ENCODE measurements at places on chromosomes 7 and 10.
A peak's percentile ranks its signal among the peaks of the same experiment; 100 is the strongest.

GRCh38 chr10:905503-905902 lies 26.0 kb downstream of the LARP4B start:
- no peak for DNase-seq

GRCh38 chr7:7920481-7920880 lies 48.1 kb upstream of the GLCCI1 start:
- DNase-seq: no peak

- DNase-seq: no peak
Measured at GRCh38 chr7:93717217-93717900, 142.8 kb upstream of the CALCR start.

GRCh38 chr10:78384049-78384431 lies 350.4 kb downstream of the RPS24 start:
- DNase-seq: no peak

DNA sequence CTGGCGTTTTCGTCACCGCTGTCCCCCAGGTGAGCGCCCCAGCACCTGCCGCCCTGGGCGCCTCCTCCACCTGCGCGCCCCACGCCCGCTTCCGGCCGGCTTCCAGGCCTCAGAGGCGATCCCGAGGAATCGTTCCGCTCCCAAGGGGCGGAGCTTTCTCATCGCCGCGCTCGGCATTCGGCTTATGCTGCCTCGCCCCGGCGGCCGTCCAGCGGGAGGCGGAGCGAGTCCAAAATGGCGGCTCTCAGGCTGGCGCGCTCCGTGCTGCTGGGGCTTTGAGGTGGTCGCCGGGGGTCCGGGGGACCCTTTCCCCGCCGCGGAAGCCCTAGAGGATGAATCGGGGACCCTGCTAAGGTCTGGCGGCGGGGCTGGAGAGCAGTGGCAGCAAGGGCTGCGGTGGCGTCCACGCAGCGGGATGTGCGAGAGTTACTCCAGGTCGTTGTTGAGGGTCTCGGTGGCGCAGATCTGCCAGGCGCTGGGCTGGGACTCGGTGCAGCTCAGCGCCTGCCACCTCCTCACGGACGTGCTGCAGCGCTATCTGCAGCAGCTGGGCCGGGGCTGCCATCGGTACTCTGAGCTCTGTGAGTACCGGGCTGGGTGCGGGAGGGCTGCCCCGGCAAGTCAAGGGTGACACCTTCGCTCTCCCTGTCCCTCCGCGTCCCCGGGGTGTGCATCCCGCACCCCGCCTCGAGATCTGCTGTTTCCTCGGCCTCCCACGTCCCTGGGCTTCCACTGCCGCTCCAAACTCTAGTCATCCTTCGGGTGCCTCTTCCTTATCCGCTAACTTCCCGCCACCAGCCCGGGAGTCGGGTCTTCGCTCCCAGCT lies at the start of gene TAF3:
TAF3 (plus strand) TSS at position 211 of the 826 bp plus-strand sequence; CDS start at position 416, 205 bp downstream.
- peak; percentile 75 for DNase-seq

DNA sequence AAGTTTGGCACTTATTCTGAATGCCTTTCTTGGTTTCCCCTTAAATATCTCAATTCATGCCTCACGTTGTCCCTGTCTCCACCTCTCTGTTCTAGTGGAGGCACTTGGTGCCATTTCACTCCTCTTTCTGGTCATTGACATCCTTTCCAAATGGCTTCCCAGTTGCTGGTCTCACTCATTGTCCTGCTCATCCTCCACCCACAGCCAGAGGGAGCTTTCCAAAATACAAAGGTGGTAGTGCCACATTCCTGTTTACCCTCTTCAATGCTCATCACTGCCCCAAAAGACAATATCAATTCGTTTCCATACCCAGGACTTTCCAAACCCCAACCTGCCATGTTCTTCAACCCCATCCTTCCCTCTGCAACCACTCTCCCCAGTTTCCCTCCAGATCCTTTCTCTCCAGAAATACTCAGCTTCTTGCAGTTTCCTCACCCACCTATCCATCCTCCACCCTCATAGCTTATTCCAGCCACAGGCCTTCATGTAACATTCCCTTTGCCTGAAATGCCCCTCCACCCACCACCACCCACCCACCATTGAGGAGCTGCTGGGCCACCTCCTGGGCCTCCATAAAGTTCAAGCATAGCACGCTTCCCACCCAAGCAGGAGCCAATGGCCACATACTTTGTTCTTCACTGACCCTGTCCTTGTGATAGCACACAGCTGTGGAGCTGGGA lies 63.1 kb upstream of the ADRB1 start:
- no peak for DNase-seq

DNA sequence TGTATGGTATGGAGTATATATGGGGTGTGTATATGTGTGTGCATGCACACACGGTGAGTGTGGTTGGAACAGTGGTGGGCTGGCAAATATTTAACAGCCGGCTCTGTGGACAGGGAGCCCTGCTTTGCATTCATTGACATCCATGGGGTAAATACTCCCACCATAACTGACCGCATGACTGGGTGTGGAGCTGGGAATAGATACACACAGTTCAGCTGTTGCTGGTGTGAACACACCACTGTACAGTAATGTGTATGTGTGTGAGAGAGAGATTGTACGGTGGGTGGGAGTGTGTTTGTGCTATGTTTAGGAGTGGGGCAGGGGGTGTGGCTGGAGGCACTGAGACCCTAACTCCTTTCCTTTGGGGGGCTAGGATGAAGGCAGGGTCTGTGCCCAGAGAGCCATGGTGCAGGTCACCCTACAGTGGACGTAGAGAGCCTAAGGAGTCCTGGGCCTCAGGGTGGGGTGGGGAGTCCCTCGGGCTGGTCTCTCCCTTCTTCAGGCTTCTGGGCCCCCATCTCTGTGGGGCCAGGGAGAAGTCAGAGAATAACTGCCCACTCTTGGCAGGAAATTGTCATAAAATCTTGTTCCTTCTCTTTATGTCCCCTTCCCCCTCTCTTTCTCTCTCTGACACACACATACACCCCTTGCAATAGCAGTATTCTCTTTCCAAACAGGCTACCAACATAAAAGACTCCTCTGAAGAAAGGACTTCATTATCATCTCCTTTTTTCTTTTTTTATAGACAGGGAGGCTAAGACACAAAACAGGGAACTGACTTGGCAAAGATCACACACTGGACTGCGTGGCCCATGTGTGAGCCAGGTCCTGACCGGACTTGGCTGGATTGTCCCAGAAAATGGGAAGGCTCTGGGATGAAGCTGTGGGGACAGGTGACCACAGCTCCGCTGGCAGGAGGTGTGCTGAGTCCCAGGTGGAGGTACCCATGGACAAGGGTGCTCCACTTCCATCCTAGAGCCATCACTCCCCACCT lies 3.2 kb downstream of the SFRP5 start:
- no peak for DNase-seq
